ENCODE measurements at places on chromosomes 7 and 10.

DNA sequence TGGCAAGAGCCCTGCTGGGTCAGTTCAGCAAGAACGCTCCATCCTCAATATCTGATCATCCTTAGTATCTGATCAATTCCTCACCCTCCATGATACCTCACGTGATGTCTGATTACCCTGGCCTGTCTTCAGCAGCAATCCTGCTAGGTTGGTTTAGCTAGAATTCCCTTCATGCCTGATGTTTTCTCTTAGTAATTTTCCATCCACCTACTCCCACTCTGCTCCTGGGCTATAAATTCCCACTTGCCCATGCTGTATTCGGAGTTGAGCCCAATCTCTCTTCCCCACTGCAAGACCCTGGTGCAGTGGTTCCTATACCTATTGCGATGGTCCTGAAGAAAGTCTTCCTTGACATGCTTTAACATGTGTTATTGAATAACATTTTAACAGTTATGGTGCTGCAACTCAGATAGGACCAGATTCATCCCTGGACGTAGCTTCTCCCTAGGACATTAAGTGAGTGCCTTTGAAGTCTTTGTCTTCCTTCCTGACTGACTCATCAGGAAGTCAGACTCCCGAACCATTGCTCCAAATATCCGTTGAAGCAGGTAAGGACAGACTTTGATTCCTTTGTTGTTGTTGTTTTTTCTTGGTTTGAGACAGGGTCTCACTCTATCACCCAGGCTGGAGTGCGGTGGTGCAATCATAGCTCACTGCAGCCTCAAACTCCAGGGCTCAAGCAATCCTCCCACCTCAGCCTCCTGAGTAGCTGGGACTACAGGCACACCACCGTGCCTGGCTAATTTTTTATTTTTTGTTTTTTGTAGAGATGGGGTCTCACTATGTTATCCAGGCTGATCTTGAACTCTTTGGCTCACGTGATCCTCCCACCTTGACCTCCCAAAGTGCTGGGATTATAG is 29.4 kb upstream of the CLDN3 start:
- no peak for DNase-seq

DNA sequence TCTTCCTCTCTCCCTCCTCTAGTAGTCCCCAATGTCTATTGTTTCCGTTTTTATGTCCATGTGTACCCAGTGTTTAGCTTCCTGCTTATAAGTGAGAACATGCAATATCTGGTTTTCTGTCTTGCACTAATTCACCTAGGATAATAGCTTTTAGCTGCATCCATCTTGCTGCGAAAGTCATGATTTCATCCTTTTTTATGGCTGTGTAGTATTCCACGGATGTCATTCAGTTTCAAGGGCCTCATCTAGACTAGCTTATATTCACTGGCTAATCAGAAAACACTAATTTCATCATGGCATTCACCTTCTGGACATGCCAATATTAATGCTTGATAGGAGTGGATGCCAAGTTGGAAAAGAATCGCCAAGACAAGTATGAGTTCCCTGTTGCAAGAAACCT is 619.6 kb upstream of the AUTS2 start:
- no peak for DNase-seq

DNA sequence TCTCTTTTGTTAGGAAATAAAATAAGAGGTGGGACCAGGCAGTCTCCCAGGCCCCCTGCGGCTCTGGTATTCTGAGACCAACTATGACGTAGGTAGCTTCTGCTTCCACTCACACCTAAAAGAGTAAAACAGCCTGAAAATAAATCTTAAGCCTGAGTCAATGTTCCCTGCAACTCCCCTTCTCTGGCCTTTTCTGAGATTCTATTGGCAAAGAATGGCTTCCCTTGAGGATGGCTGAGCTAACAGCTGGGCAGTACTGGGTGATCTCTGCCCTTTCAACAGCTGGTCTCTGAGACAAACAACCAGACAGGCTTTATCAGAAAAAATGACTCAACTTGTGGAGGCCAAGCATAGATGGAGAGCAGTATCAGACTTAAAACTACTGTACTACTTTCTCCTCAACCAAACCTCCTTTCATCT is 58.7 kb downstream of the CREB3L2 start:
- DNase-seq = no peak

- no peak for DNase-seq
Measured at GRCh38 chr10:124180947-124181549, 87.7 kb upstream of the CHST15 start.

DNA sequence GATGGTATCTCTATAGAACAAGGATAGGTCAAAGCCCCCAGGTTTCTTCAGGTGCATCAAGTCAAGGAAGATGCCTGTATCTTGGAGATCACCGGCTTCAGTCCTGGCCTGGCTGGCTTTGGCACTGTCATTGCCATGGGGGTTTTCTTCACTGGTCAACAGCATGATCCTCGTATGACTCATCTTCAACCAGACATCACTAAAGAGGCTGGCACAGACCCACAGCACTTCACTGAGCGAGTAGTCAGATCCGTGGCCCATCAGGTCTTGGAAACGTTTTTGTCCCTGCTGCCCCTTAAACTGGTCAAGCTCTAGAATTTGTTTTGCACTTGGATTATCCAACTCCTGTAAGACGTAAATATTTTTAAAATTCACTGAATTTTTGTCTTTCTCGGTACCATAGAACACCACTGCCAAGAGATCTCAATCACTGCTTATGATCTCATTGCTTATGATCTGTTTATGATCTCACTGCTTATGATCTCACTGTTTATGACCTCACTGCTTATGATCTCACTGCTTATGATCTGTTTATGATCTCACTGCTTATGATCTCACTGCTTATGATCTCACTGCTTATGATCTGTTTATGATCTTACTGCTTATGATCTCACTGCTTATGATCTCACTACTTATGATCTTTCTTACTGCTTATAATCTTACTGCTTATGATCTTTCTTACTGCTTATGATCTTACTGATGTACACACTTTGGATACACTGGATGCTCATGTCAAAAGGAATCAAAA is 135.2 kb downstream of the CYP26A1 start:
- no peak for DNase-seq

DNA sequence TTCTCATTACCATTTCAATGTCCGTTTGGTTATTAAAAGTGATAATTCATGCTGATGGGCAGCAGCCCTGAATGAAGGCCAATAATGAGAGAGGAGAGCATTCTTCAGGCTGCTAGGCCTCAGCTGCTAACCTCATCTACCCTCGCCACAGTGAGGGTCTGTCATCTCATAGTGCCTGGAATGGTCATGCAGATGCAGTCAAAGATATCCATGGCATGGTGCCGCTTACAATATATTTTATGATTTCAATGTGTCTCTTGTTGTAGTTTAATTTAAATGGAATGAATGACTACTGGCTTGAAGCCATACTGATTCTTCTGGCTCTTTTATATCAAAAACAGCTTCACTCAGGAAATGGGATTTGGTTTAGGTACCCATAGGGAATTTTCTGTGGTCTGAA is 126.9 kb downstream of the SLC16A9 start:
- no peak for DNase-seq

DNA sequence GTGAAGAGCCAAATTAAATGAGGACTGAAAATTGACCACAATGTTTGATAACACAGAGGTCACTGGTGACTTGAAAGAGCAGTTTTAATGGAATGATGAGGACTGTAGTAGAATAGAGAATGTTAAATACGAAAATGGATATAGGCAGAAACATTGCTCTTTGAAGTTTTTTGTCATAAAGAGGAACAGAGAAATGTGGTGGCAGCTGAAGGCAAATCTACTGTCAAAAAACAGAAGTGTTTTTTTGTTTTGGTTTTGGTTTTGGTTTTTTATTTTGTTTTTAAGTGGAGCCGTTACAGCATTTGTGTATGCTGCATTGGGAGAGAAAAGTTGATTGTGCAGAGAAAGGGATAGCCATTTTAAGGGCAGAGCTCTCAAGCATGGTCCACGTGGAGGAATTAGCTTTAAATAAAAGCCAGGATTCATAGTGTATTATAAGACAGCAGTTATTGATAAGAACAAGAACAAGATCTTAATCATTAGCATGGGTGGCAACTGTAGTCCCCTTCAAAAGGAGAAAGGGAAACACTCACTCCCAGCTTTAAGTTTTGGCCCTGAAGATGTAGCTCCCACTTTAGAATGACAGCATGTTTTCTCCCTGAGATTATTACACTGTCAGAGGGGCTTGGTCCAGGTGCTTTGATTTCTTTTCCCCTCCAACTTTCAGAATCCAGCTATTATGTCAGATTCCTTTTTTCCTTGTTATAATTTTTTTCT is 156.7 kb upstream of the BET1 start:
- DNase-seq = no peak

DNA sequence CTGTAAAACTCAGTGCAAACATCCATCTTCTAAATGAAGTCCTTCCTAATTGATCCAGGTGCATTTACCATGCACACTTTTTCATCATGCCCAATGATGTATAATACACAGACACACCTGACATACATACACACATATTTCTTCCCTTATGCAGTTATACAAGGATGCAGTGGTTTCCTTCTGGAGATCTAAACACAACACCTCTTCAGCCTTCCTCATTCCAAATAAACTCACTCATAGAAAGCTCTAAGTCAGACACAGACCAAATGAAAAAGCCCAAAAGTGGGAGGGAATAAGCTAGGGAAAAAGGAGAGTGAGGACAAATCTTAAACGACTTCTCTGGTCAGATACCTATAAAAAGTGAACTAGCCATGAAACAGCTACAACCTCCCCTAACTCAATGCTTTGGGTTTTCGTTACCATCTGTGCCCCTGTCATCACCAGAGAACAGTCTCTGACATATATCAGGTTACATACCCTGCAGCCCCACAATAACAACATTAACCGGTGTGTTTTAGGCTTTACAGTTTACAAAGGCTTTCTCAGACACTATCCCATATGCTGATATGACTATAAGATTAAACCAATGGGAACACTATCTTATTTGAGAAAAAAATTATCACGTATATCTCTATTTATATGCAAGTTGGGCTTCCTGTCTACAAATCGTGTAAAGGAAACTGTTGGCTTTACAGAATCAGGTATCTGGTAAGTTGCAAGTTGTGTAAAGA is 675.2 kb downstream of the PHTF2 start:
- DNase-seq = no peak

DNA sequence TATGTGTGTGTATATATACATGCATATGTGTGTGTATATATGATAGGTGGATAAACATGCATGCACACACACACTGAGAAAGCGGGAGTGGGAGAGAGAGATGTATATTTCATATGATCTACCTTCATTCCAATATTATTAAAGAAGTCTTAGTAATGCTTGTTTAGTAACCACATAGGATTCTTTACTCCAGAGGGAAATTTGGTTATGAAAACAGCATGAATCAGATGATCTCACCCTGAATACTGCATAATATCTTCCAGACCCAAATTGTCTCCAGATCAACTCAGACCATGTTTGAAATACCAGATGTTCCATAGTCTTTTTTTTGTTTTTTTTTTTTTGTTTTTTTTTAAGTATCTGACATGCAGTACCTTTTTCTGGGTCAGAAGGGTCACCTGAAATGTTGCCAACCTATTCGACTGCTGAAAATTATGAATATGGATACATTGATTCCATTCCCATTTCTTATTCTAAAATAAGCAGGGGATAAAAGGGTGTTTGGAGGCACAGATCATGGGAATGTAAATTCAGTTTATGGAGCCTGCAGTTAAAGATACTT is 17.4 kb downstream of the TES start:
- DNase-seq = no peak

- DNase-seq = peak; percentile 60
Measured at GRCh38 chr10:72009425-72010081, 45.4 kb downstream of the CHST3 start.

DNA sequence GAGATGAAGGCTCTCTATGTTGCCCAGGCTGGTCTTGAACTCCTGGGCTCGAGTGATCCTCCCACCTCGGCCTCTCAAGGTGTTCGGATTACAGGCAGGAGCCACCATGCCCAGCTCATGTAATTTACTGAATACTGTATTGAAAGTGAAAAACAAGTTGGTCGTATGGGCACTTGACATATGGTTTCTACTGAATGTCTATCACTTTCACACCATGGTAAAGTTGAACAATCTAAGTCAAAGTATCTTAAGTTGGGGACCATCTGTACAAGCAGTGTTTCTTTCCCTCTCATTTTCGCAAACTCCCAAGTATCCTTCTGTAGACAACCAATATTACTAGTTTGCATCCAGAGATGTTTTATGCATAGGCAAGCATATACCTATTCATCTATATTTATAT is 116.6 kb downstream of the TMEM178B start:
- DNase-seq = no peak

- no peak for DNase-seq
Measured at GRCh38 chr10:8794860-8795259, 740.4 kb downstream of the GATA3 start.

DNA sequence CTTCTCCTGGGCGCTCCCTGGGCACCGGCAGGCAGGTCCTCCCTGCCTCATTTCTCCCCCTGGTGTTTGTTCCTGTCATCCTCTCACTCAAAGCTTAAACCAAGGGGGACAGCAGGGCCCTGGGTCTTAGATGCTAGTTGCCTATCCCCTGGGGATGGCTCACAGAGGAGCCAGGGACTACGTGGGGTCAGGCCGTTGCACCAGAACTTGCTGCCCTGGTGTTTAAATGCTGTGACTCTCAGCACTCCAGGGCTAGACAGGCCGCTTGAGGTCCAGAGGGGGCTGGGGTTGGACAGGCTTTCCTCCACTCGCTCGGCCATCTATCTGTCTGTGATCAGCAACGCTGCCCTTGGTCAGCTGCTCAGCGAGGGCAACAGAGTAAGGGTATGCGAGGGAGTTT is 340.3 kb downstream of the CXCL12 start:
- no peak for DNase-seq

DNA sequence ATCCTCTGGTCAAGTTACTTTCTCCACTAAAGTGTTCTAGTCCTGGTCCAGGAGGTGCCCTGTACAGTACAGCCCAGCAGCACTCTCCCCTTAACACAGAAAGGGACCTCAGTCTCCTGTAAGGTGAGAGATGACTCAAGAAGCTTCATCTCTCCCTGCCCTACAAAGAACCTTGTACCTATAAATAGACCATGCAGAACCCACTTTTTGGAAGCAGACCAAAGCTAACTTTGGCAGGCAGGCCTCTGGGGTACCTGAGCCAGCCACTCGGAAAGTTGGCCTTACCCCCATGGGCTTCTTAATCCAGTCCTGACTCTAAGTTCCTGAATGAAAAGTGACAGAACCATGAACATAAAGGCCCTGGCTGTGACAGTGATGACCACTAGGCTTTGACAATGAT is 454.8 kb downstream of the KCNMA1 start:
- no peak for DNase-seq

- no peak for DNase-seq
Measured at GRCh38 chr10:97157578-97158095, 28.1 kb downstream of the SLIT1 start.

DNA sequence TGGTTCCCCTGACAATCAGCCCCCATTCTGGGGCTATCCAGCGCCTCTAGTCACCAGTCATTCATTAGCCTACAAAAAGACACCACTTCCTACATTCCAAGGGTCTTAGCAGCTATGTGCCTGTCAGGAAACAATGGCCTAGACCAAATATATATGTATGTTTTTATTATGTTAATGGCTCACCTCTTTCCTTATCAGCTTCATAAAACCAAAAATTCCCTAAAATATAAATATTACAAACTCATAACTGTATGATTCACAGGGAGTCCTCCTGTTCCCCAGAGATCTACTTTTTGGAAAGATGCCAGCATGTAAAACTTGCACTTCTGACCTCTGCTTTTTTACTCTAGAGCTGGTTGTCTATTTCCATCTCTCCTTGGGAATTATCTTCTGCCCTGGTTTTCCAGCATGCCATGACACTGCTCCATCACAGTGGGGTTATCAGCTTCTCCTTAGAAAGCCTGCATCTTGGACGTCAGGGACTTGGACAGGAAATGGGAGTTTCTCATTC is 79.2 kb downstream of the ABCA13 start:
- no peak for DNase-seq

GRCh38 chr7:100418930-100419659 is 9.4 kb downstream of the ZCWPW1 start:
- no peak for DNase-seq

GRCh38 chr7:26782501-26782900 is 81.9 kb downstream of the SKAP2 start:
- DNase-seq = no peak
